ENCODE measurements at places on chromosomes 1 and 21. TPM values are rescaled to one million over a fixed set of nuclear protein-coding genes. Genes with fewer than 3 reads are reported as not detected.

MRAP gene
- not detected for polyA plus RNA-seq

- no peak for DNase-seq
- H3K4me1 ChIP-seq = no peaks in the 10 kb centered on the region
- no peak overlapping the region for H3K4me3 ChIP-seq
Observed at GRCh38 chr1:210565306-210565705, 236.6 kb downstream of the HHAT start.

MCM3AP gene
- 37.3 TPM for polyA plus RNA-seq

- H3K27me3 ChIP-seq = no peaks in the 10 kb centered on the region
- no peak for DNase-seq
- H3K4me1 ChIP-seq = no peaks in the 10 kb centered on the region
- H3K27ac ChIP-seq = no peak overlapping the region
- H3K4me3 ChIP-seq = no peak overlapping the region
Observed at GRCh38 chr1:221881805-221882581, 140.1 kb upstream of the DUSP10 start.

- H3K27ac ChIP-seq = no peak overlapping the region
- H3K36me3 ChIP-seq = no peaks in the 10 kb centered on the region
- no peaks in the 10 kb centered on the region for H3K27me3 ChIP-seq
Observed at GRCh38 chr1:116001739-116002487, 25.6 kb downstream of the SLC22A15 start.

GRCh38 chr1:244449936-244450508, 1.7 kb downstream of the ADSS2 start:
- no peaks in the 10 kb centered on the region for H3K36me3 ChIP-seq
- H3K27ac ChIP-seq = peak overlapping the region; percentile 96
- DNase-seq = no peak
- no peaks in the 10 kb centered on the region for H3K27me3 ChIP-seq

GRCh38 chr1:221741703-221742554, at the start of gene DUSP10:
Gene DUSP10, minus strand, starts transcription at chr1:221742089. Its CDS starts 2,345 bp downstream, at chr1:221739744.
- DNase-seq = peak; percentile 100
- H3K4me1 ChIP-seq = peaks cover 17% of the 10 kb centered on the region

GRCh38 chr21:41953249-41953830, 478 bp downstream of the C2CD2 start:
- H3K4me1 ChIP-seq = peaks cover 6% of the 10 kb centered on the region
- H3K27ac ChIP-seq = no peak overlapping the region
- no peaks in the 10 kb centered on the region for H3K27me3 ChIP-seq
- no peaks in the 10 kb centered on the region for H3K36me3 ChIP-seq

GRCh38 chr1:119909890-119910596, 13.7 kb upstream of the ADAM30 start:
- no peaks in the 10 kb centered on the region for H3K27me3 ChIP-seq
- H3K36me3 ChIP-seq = peaks cover 4% of the 10 kb centered on the region
- H3K4me3 ChIP-seq = no peak overlapping the region
- no peak overlapping the region for H3K27ac ChIP-seq

GRCh38 chr1:203055161-203055799, 29.0 kb downstream of the PPFIA4 start:
- no peak for DNase-seq
- no peak overlapping the region for H3K4me3 ChIP-seq
- no peaks in the 10 kb centered on the region for H3K4me1 ChIP-seq
- no peaks in the 10 kb centered on the region for H3K36me3 ChIP-seq
- no peaks in the 10 kb centered on the region for H3K27me3 ChIP-seq

TINAGL1 gene
- polyA plus RNA-seq = not detected

GRCh38 chr1:169113613-169114119, 7.2 kb downstream of the ATP1B1 start:
- no peak overlapping the region for H3K27ac ChIP-seq
- peaks cover 5% of the 10 kb centered on the region for H3K4me1 ChIP-seq
- no peaks in the 10 kb centered on the region for H3K27me3 ChIP-seq
- no peak overlapping the region for H3K4me3 ChIP-seq

DNA sequence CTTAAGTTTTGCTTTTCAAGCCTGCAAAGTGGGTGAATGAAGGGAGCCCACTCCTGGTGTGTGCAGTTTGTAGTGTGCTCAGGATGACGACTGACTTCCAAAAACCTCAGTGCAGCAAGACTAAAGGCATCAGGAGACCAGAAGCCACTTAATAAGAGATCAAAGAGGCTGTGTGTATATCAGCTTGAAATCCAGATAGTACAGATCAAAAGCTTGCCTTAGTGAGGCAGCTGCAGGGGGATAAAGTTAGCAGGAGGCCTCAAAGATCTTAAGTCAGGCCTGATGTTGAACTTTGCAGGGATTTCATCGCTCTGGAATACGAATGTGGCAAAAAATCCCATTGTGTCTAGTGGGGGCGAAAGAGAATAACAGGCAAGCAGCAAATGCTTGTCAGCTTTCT, 99.8 kb downstream of the PATJ start:
- H3K27me3 ChIP-seq = no peaks in the 10 kb centered on the region
- H3K4me3 ChIP-seq = no peak overlapping the region
- no peaks in the 10 kb centered on the region for H3K4me1 ChIP-seq
- no peak for DNase-seq
- no peak overlapping the region for H3K27ac ChIP-seq

DNA sequence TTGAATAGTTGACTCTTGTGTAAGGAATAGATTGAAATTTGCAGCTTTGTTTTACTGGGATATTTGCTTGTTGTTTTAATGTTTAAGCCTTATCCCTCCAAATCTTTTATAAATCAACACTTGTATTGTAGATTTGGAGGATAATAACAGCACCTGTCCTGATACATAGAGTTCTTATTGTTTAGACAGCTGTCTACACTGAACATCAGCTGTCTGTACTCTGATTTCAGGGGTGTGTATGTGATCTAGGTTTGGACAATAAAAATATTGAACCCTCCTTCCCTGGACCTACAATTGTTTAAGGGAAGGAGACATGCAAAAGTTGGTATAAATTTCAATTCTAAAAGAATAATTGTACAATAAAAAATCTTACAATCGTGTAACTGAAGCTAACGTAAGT, 48.3 kb upstream of the DPH5 start:
- H3K27me3 ChIP-seq = no peaks in the 10 kb centered on the region
- H3K36me3 ChIP-seq = no peaks in the 10 kb centered on the region
- no peak overlapping the region for H3K27ac ChIP-seq
- no peaks in the 10 kb centered on the region for H3K4me1 ChIP-seq
- no peak overlapping the region for H3K4me3 ChIP-seq
- no peak for DNase-seq
